ENCODE measurements at places on chromosomes 16 and 17. TPM values are rescaled to one million over a fixed set of nuclear protein-coding genes. Genes with fewer than 3 reads are reported as not detected.

The CD300LB gene
- not detected for total RNA-seq

The SLC35G6 gene
- total RNA-seq: not detected

The KRT31 gene
- total RNA-seq: not detected

The SBK1 gene
- total RNA-seq: 0.10 TPM

The CCL16 gene
- not detected for total RNA-seq

The CSH2 gene
- not detected for total RNA-seq

The NPIPB6 gene
- not detected for total RNA-seq

The HBQ1 gene
- total RNA-seq: not detected

The ICAM2 gene
- 1,396 TPM for total RNA-seq

The CAVIN1 gene
- total RNA-seq: 888 TPM

The C17orf50 gene
- total RNA-seq: not detected

The PDPK1 gene
- total RNA-seq: 25.1 TPM

The TBC1D3 gene
- total RNA-seq: not detected

The WNT9B gene
- not detected for total RNA-seq
